ENCODE measurements at places on chromosomes 6 and 20.

- DNase-seq = no peak
Observed at GRCh38 chr6:113939825-113940224, 31.1 kb downstream of the HDAC2 start.

- DNase-seq = no peak
Observed at GRCh38 chr20:12847872-12848271, 160.9 kb upstream of the SPTLC3 start.

GRCh38 chr6:14506656-14507246, 389.2 kb downstream of the CD83 start:
- DNase-seq = no peak

DNA sequence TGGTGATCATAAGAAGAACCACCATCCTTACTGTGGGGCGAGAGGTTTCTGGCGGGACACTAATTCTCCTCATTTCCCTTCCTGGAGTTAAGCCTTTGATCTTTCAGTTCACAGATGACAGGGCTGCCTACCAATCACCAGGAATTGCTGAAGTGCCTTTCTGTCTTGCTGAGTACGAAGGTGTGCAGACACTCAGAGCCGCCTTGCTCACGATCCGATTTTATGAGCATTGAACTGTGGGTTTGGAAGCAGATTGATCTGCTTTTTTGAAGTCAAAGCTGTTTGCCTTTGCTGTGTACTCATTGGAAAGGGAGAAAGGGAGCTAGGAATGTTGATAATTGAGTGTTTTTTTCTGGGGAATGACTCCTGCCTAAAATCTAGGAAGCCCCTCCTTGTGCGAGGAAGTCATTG, 129.1 kb upstream of the SALL4 start:
- DNase-seq = no peak

DNA sequence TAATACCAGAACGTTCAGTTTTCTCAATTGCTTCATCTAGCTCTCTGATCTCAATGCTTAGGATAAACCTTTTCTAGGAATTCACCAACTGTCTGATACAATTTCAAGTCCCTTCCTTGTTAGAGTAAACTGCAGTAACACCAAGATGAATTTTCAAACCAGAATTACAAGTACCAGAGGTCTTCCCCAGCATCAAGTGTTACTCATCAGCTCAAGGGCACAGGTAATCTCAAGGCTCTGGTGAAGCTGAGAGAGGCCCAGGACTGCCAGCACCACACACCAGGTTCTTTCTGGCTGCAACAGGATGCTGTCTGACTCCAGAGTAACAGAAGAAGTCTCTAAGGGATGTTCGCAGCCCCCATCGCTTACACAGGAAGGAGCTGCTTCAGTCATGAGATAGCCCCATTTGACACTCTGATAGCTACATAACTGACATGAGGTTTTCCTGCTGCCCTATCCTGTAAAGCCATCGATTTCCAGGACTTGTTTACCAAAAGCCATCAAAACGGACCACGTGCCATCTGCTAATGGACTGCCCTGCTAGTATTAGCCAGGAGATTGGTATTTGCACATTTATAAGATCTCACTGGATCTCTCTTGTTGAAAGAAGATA, 549.4 kb downstream of the UTRN start:
- no peak for DNase-seq

- no peak for DNase-seq
Observed at GRCh38 chr6:43763812-43764522, 6.0 kb upstream of the VEGFA start.

DNA sequence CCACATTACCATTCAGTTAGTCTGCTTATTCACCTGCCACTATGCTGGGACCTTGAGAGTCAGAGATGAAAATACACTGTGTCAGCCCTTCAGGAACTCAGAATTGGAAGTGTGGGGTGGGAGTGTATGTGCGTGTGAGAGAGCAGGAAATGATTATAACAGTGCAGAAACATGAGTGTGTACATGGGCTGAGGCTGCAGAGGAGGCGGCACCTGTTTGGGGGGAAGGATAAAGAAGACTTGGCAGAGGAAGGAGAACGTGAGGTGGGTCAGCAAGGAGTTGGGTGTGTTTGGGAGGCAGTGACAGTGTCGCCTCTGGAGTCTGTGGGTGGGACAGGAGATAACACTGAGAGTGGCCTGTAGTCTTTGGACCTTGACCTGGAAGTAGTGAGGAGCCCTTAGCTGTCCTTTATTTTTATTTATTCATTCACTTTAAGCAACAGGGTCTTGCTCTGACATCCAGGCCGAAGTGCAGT, 3.1 kb downstream of the CHMP4B start:
- DNase-seq = no peak

GRCh38 chr20:2757001-2757400, 43.4 kb downstream of the CPXM1 start:
- DNase-seq = no peak

DNA sequence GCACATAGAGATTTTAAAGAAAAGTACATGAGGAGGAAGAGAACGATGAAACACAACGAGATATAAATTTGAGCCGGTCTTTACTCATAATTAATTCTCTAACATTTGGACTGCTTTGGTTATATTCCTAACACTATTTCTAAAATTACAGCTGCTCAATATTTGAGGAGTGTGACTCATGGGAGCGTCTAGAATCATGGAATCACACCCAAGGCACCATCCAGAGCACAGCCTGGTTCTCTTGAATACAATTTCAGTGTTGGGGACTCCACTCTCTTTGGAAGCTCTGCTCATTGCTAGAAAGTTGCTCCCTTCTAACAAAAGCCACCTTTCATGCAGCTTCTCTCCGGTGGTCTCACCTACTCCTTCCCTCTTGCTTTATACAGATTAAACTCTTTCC, 64.4 kb downstream of the LY86 start:
- DNase-seq = no peak

DNA sequence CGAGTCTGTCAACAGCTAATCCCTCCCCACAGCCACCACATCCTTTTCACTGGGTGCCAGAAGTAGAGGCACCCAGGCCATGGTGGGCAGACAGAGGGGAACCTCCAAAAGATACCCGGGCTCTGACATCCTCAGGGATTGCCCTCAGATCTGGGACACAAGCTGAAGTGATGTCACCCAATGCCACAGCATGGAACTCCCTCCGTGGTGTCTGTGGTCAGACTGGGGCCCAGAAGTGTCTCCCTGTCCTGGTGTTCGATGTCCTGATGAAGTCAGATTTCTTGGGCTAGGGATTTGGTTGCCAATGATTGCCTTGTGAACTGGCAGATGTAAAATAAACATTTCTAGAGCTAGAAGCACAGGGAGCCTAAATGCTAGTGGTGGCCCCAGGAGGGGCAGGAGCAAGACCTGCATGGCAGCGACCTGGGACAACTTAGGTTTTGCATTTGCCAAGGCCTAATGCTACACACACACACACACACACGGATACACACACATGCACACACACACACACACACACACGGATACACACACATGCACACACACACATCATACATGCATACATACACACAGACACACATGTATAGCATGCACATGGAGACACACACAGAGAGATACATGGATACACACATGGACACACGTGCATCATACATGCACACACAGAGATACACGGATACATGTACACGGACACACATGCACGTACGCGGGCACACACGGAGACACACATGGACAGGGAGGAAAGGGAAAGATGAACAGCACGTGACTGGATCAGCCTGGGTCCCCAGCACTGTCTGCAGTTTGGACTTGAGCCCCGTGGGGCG, 221.0 kb downstream of the NFATC2 start:
- no peak for DNase-seq
